ENCODE measurements at places on chromosomes 2 and 18.

GRCh38 chr2:38943784-38944183, 54.1 kb downstream of the ARHGEF33 start:
- H3K4me1 ChIP-seq, result no peaks in the 10 kb centered on the region
- H3K36me3 ChIP-seq, result no peaks in the 10 kb centered on the region
- DNase-seq, result no peak
- no peak overlapping the region for H3K4me3 ChIP-seq
- H3K27ac ChIP-seq, result no peak overlapping the region

DNA sequence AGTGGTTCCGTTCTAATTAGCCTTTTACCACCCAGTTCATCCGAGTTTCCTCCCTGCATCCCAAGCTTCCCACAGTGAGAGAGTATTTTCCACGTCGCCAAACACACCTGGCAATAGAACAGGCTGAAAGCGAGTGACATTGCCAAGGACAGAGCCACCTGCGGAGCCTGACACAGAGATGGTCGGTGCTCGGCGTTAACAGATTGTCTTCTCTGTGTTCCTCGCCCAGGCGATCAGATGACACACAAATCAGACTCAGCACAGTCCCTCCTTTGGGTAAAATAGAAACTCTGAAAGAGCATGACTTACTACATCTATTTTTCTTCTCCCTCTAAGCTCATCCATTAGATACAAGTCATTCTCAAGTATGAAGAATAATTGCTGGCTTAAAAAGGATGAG, 107.7 kb downstream of the CD226 start:
- no peak overlapping the region for H3K4me3 ChIP-seq
- DNase-seq, result no peak
- no peaks in the 10 kb centered on the region for H3K4me1 ChIP-seq
- no peak overlapping the region for H3K27ac ChIP-seq

GRCh38 chr2:148906124-148906523, 31.1 kb downstream of the KIF5C start:
- H3K27ac ChIP-seq, result no peak overlapping the region
- DNase-seq, result no peak
- H3K27me3 ChIP-seq, result no peaks in the 10 kb centered on the region
- H3K4me3 ChIP-seq, result no peak overlapping the region

- no peaks in the 10 kb centered on the region for H3K36me3 ChIP-seq
- peaks cover 8% of the 10 kb centered on the region for H3K4me1 ChIP-seq
- H3K27ac ChIP-seq, result no peak overlapping the region
- no peak for DNase-seq
- H3K27me3 ChIP-seq, result peaks cover 6% of the 10 kb centered on the region
Observed at GRCh38 chr2:218858671-218859555, 692 bp upstream of the WNT6 start.

DNA sequence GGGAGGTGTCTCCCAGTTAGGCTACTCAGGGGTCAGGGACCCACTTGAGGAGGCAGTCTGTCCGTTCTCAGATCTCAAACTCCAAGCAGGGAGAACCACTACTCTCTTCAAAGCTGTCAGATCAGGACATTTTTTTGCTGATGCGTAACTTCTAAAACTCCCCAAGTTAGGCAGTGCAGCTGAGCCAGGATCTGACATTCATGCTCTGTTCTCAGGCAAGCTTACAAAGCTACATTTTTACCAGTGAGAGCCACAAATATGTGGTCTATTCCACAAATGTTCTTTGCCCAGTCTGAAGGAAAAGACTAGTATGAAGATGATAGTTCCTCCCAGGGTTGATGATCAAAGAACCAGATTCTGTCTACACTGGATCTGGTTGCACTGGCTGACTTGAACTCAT, 184.1 kb downstream of the MTCL1 start:
- no peaks in the 10 kb centered on the region for H3K27me3 ChIP-seq
- H3K4me1 ChIP-seq, result no peaks in the 10 kb centered on the region
- H3K4me3 ChIP-seq, result no peak overlapping the region
- H3K36me3 ChIP-seq, result no peaks in the 10 kb centered on the region
- no peak for DNase-seq
- no peak overlapping the region for H3K27ac ChIP-seq

DNA sequence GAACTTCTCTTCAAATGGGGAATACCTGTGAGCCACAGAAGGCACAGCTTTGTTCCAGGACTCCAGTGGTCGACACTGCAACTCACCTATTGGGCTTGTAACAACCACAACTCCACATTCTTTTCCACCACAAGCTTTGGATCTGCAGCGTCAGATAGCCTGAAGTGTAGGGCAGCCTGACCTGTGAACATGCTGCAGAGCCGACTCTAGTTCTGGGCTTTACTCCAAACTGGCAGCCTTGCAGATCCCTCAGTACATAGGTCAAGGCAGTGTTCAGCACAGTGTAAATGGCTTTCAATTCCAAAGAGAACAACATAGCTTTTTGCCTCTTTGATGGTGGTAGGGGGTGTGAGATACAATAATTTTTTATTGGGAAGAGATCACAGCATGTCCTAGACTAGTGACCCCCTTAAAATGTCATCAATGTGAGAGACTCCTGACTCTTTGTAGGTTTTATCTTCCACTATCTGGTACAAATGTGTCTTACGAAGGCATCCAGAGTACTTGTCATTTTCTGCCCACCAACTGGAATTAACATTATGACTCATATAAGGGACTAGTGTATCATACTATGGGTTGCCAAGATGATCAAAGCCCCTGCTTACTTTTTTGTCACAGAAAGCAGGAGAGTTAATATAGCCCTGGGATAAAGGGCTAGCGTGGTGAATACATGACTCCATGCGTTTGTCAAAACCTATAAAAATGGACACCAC, 149.8 kb downstream of the COPS8 start:
- no peak overlapping the region for H3K27ac ChIP-seq
- H3K36me3 ChIP-seq, result no peaks in the 10 kb centered on the region
- no peaks in the 10 kb centered on the region for H3K27me3 ChIP-seq
- H3K4me3 ChIP-seq, result no peak overlapping the region

DNA sequence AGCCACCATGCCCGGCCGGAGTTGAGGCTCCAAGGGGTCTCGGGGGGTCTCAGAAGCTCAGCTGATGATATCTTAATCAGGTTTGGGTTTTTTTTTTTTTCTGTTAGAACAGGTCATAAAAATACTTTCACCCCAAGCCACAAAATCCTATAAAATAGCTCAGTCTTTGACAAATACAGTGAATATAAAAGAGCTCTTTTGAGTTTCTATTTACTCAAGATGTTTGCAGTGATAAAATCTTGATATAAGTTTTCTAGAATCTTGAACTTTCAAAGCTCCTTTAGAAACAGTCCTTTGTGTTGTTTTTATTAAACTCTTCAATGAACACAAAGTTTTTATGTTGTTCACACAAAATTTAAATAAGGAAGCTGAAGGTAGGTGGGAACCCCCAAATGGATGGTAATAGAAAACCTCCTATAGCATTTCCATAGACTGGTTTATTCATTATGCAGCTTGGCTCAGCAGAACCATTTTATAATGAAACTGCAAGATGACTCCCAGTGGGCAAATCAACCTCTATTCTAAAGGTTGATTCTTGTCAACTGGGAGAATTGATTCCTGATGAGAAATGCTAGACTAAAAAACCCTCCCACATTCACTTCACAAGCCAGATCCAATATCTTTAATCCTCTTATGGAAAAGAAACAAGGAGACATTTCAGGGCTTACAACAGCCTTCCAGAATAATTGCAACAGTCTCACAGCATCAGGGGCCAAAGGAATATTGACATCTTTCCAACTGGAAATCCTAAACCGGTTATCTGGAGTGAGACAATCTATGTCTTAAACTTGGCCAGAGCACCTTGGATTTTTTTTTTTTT, 13.6 kb upstream of the NARS1 start:
- H3K4me3 ChIP-seq, result no peak overlapping the region
- no peak overlapping the region for H3K27ac ChIP-seq
- H3K4me1 ChIP-seq, result no peaks in the 10 kb centered on the region
- DNase-seq, result no peak

GRCh38 chr18:50611529-50611941, 51.6 kb downstream of the MAPK4 start:
- DNase-seq, result no peak
- no peaks in the 10 kb centered on the region for H3K4me1 ChIP-seq
- no peaks in the 10 kb centered on the region for H3K36me3 ChIP-seq
- H3K27me3 ChIP-seq, result no peaks in the 10 kb centered on the region
- H3K4me3 ChIP-seq, result no peak overlapping the region

DNA sequence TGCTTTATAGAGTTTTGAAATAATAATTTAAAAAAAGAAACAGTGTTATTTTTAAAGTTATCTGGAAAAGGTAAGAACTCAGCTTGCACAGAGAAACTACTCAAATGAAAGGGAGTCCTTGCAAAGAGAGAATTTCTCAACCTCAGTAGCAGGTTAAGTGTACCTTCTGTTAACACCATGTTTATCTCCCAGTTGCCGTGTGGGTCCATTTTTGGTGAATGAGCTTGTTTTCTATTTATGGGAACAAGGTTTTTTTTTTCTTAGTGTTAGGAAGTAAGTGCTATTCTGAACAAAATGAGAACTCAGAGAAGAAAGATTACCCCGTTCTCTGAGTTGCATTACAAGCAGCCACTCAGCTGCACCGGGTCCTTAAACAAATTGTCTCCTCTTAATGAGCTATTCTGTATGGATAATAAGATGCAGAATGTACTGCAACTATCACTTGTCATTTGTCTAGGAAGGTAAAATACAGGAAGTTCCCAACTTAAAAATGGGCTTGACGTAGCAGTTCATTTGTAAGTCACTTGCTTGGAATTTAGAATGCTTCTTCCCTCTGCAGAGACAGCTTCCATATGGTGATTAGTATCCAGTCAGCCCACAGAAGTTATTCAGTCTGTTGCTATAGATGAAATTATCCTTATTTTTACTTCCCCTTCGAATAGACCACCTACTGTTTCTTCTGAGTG, 74.9 kb downstream of the LTBP1 start:
- H3K4me3 ChIP-seq, result no peak overlapping the region
- H3K36me3 ChIP-seq, result no peaks in the 10 kb centered on the region
- H3K4me1 ChIP-seq, result no peaks in the 10 kb centered on the region
- no peaks in the 10 kb centered on the region for H3K27me3 ChIP-seq

DNA sequence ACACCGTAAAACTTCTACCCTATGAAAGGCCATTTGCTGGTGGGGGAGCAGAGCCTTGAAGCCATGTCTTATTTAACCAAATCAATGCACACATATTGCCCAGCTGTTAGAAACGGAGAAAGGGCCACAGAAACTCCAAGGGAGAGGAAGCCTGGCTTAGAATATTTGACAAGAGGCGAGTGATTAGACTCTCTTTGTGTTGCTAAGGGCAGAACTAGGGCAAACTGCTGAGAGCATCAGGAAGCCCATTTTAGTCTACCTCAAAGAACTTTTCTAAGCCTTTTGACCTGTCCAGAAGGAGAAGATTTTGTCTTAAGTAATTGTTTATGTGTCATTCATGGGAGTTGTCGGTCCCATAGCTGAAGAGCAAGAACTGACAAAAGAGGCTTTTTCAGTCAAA, 54.4 kb upstream of the CELF4 start:
- H3K4me1 ChIP-seq, result no peaks in the 10 kb centered on the region
- no peaks in the 10 kb centered on the region for H3K27me3 ChIP-seq
- no peak for DNase-seq

GRCh38 chr18:63002305-63002704, 287.0 kb downstream of the PHLPP1 start:
- H3K4me3 ChIP-seq, result no peak overlapping the region
- no peak for DNase-seq
- H3K27me3 ChIP-seq, result no peaks in the 10 kb centered on the region
- no peak overlapping the region for H3K27ac ChIP-seq
- no peaks in the 10 kb centered on the region for H3K36me3 ChIP-seq

GRCh38 chr2:238287737-238288649, at the start of gene PER2:
PER2 (minus strand) TSS chr2:238288610; CDS start chr2:238277936, 10,674 bp downstream.
- H3K4me1 ChIP-seq, result no peaks in the 10 kb centered on the region
- no peaks in the 10 kb centered on the region for H3K36me3 ChIP-seq
- H3K27ac ChIP-seq, result peak within 1 kb of the TSS; percentile 94

- H3K4me1 ChIP-seq, result peaks cover 14% of the 10 kb centered on the region
- H3K27me3 ChIP-seq, result no peaks in the 10 kb centered on the region
- H3K36me3 ChIP-seq, result no peaks in the 10 kb centered on the region
- DNase-seq, result peak; percentile 20
- no peak overlapping the region for H3K4me3 ChIP-seq
Observed at GRCh38 chr2:120464448-120464931, 118.6 kb downstream of the INHBB start.

- H3K36me3 ChIP-seq, result no peaks in the 10 kb centered on the region
- H3K27me3 ChIP-seq, result no peaks in the 10 kb centered on the region
- H3K4me1 ChIP-seq, result no peaks in the 10 kb centered on the region
- DNase-seq, result no peak
- H3K27ac ChIP-seq, result no peak overlapping the region
Observed at GRCh38 chr2:175855794-175856453, 146.1 kb downstream of the LNPK start.

GRCh38 chr2:161871113-161871512, 202.9 kb downstream of the DPP4 start:
- H3K27ac ChIP-seq, result no peak overlapping the region
- DNase-seq, result no peak
- no peaks in the 10 kb centered on the region for H3K27me3 ChIP-seq
- H3K4me1 ChIP-seq, result no peaks in the 10 kb centered on the region
- H3K4me3 ChIP-seq, result no peak overlapping the region

DNA sequence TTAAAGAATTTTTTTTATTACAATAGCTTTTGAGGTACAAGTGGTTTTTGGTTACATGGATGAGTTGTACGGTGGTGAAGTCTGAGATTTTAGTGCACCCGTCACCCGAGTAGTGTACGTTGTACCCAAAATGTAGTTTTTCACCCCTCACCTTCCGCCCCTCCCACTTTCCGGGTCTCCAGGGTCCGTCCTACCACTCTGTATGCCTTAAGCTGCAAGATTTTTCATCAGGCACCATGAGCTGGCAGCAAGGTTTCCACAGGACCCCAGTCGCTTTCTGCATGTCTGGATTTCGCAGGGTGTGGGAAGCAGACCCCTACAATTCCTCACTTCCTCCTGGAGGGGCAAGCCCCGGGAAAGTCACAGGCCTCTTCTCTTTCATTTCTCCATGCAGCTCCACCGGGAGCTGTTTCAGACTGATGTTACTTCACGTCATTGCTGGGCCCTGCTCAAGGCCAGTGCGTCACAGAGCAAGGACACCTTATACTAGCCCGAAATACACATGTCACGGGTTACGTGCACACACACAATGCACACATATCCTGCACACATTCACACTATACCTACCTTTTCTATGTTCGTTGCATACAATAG, 179.1 kb downstream of the ZFP36L2 start:
- H3K27ac ChIP-seq, result no peak overlapping the region
- H3K27me3 ChIP-seq, result no peaks in the 10 kb centered on the region
- H3K36me3 ChIP-seq, result no peaks in the 10 kb centered on the region
- no peaks in the 10 kb centered on the region for H3K4me1 ChIP-seq
- no peak overlapping the region for H3K4me3 ChIP-seq

- H3K36me3 ChIP-seq, result no peaks in the 10 kb centered on the region
- no peaks in the 10 kb centered on the region for H3K27me3 ChIP-seq
- H3K4me1 ChIP-seq, result no peaks in the 10 kb centered on the region
- no peak for DNase-seq
- no peak overlapping the region for H3K4me3 ChIP-seq
- no peak overlapping the region for H3K27ac ChIP-seq
Observed at GRCh38 chr18:24628326-24628725, 167.9 kb downstream of the HRH4 start.

- no peak for DNase-seq
- no peak overlapping the region for H3K4me3 ChIP-seq
- no peaks in the 10 kb centered on the region for H3K36me3 ChIP-seq
- H3K27ac ChIP-seq, result no peak overlapping the region
- no peaks in the 10 kb centered on the region for H3K27me3 ChIP-seq
Observed at GRCh38 chr18:64377446-64377845, 228.6 kb upstream of the LINC00305 start.

GRCh38 chr2:6881046-6881445, 3.5 kb downstream of the RSAD2 start:
- H3K36me3 ChIP-seq, result no peaks in the 10 kb centered on the region
- H3K27ac ChIP-seq, result no peak overlapping the region
- H3K4me1 ChIP-seq, result peaks cover 11% of the 10 kb centered on the region
- DNase-seq, result no peak
